ENCODE measurements at places on chromosomes 4 and X.

DNA sequence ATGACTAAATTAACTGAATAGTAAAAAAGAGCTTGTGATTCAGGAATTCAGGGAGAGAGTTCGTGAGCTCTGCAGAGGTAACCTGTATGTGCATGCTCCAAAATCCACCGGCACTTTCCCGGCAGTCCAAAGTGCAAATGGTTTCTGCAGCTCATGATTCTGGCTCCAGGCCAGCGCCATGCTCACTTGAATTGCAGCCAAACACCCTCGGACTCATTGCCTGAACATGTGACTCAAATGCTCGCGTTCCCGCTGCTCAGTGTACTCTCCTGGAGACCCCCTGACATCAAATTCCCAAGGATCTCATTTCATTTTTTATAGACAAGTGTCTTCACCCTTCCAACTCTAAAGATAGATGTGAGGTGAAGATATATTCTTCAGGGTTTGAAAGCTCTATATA is 44.1 kb upstream of the SH3RF1 start:
- DNase-seq = no peak

DNA sequence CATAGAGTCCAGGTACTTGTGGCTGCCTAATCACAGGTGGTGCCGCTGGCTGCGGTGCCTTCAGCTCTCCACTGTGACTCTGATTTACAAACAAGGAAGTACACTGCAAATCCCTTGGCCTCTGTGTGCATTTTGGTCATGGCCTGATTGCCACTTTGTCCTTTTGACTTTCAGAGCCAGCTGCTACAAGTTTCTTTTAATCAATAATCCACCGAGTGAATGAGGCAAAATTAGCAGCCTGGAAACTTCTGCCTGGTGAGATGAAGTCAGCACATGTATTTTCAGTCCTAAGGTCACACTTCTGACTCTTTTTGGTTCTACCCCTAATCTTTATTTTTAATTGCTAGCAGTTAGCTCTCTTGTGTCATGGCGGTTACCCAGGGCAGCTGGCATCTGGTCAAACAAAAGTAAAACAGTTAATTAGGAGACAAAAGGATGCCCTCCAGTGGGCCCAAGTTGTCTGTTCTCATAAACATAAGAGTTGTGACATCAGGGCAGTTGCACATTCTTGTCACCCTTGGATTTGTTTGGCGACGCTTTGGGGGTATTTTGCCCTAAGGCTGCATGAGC is 62.3 kb upstream of the LNX1 start:
- peak; percentile 95 for DNase-seq

- DNase-seq = no peak
Measured at GRCh38 chr4:126267689-126268088, 952.9 kb downstream of the FAT4 start.

GRCh38 chr4:158259955-158260575 is 49.8 kb downstream of the TMEM144 start:
- peak; percentile 16 for DNase-seq

DNA sequence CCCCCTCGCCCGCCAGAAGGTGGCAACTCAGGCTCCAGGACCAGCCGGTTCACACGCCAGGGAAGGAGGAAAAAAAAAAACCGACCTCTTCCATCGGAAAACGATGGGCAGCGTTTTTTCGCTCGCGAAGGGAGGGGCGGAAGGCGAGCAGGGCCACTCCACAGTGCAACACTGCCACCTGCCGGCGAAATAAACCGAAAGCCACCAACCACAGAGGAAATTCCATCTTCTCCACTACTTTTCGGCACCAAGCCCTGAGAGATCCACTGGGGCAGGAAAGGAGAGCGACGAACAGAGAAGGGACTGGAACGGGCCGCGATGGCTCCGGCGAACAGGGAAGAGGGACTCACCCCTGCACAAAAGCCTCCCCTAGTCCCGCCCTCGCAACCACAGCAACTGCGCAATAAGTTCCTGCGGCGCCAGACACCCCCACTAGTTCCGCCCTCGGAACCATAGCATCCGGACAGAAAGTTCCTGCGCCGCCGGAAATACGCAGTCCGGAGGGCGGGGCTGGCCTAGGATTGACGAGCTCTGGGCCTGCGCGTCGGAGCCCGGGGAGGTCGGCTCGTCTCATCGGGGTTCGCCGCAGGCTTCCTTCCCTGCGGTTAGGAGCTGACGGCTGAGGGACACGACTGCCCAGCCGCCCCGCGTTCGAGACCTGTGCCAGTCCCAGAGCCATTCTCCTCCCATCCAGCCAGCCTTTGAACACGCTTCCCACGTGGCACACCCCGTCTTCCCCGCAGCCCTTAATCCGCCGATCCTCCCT is 23.4 kb downstream of the FAM156A start:
- DNase-seq = peak; percentile 84

DNA sequence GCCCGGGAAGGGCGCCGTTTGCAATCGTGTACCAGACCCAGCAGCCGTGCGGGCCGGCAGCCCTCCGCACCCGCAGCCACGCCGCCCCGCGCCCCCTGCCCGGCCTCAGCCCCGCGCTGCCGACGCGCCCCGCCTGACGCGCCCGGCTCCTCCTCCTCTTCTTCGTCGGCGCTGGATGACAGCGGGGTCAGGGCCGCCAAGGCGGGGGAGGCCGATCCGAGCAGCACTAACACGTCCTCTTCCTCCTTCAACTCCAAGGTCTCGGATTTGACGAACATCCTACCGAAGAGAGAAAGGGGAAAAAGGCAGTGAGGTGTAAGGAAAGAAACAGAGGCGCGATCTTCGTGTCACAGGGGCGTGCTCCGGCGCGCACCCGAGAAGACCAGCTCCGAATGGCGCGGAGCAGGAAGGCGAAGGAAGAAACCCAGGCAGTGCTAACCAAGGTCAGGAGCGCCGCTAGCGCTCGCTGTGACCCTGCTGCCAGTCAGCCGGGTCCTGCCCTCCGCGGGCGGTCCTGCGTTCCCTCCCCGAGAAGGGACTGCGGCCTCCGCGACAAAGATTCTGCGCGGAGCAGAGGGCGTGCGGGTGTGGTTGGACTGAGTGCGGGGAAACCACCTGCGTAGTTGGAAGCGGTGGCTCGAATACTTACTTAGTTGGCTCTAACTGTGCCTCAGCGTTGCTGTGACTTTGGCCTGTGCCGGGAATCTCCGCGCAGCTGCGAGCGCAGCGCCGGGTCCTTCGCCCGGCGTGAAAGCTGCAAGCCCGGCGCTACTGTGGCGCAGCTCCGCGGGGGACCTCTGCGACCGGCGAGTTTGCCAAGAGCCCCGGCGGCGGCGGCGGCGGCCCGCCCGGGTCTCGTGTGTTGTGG is 548 bp downstream of the NEUROG2 start:
- peak; percentile 40 for DNase-seq

GRCh38 chr4:37725718-37726117 is 39.5 kb upstream of the RELL1 start:
- DNase-seq = no peak

DNA sequence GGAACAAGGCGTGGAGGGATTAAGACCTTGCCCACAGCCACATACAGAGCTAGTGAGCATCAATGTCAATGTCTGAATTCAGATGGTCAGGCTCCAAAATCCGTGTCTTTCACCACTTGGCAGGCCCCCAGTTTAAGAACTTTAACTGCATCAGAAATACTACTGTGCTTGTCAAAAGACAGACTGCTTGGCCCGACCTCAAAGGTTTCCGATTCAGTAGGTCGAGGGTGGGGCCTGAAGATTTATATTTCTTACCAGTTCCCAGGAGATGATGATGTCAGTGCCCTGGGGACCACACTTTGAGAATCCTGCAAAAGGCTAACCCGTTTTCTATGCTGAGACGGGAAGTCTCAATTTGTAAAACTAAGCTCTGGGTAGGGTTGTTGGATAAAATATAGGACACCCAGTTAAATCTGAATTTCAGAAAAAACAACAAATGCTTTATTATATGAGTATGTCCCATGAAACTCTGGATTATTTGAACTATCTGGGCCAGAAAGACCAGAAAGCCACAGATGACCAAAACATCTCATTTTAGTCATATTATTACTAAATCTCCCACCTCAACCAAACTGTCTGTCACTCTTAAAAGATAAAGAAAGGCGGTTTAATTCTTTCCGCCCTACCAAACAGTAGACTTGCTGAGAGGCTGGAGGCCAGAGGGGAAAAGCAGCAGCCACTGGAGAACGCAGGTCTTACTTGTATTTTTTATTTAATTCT is 42.7 kb downstream of the GATB start:
- no peak for DNase-seq
